ENCODE measurements at places on chromosomes 3 and 15. TPM values are rescaled to one million over a fixed set of nuclear protein-coding genes. Genes with fewer than 3 reads are reported as not detected.

The CPB1 gene
- not detected for total RNA-seq

The WDR76 gene
- total RNA-seq = 15.8 TPM

The BCL2A1 gene
- total RNA-seq = 2.6 TPM

The SPTBN5 gene
- total RNA-seq = 0.24 TPM

The LTK gene
- total RNA-seq = not detected

The ECE2 gene
- not detected for total RNA-seq
